ELR (cell line): ENCODE measurements at places on chromosomes 4 and X.

GRCh38 chrX:130262231-130262630, 6.5 kb downstream of the ZNF280C start:
- DNase-seq, result no peak

- DNase-seq, result no peak
Observed at GRCh38 chr4:41380511-41381157, 123.9 kb downstream of the UCHL1 start.

DNA sequence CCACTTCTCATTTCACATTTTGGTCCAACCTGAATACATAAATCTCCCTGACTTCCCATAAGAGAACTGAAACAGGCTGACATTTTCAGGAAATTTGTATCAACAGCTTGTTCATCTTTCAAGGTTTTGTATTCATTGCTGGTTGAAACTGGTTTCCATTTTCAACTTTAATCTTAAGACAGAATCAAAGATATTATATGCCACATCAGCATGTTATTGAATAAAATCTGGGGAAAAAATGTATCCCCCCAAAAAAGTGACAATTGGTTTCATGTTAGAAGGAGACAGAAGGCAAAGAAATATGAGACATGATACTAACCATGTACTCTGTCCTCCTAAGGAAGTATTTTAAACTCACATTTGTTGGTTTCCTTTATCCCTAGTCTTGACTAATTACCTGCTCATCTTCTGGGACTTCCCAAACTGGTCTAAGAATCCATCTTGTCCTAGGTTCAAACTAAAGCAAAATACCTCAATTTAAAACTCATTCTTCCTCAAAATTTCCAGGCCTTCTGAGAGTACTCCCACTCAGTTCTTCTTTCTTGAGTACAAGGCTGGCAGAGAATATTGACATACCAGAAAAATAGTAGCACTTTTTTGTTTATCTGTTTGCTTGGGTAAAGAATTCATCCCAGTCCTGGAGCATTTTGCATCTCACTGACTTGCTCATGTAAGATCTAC, 3.1 kb upstream of the ANTXR2 start:
- no peak for DNase-seq

GRCh38 chr4:40719008-40719623, 30.6 kb upstream of the NSUN7 start:
- DNase-seq, result peak; percentile 59

- peak; percentile 54 for DNase-seq
Observed at GRCh38 chrX:129360175-129360574, 163.1 kb downstream of the SMARCA1 start.
